Esophagus mucosa (tissue), 1 donor: ENCODE measurements at places on chromosomes 5 and 9. TPM values are rescaled to one million over a fixed set of nuclear protein-coding genes. Genes with fewer than 3 reads are reported as not detected.

The KIF24 gene
- 2.0 TPM for total RNA-seq

The COL23A1 gene
- total RNA-seq, result 0.32 TPM

The IFNA14 gene
- not detected for total RNA-seq

The FAM200C gene
- 0.76 TPM for total RNA-seq

The FGD3 gene
- 2.1 TPM for total RNA-seq

The INSYN2B gene
- not detected for total RNA-seq

The DOCK2 gene
- total RNA-seq, result 2.2 TPM

The PCDHA13 gene
- not detected for total RNA-seq

The MYMK gene
- not detected for total RNA-seq

The BTNL9 gene
- total RNA-seq, result 2.5 TPM

The BNC2 gene
- 3.7 TPM for total RNA-seq

The GLRA1 gene
- not detected for total RNA-seq

The OLFM1 gene
- total RNA-seq, result 4.9 TPM

The NR5A1 gene
- not detected for total RNA-seq

The ACTBL2 gene
- not detected for total RNA-seq

The SOX30 gene
- total RNA-seq, result not detected

The PDE8B gene
- total RNA-seq, result 0.12 TPM

The DCTN3 gene
- total RNA-seq, result 120 TPM

- ATAC-seq, result no peak
Measured at GRCh38 chr9:116390303-116391228, 237.0 kb downstream of the PAPPA start.

- peak; percentile 89 for ATAC-seq
Measured at GRCh38 chr9:134099123-134099761, 31.4 kb upstream of the BRD3 start.

- ATAC-seq, result no peak
Measured at GRCh38 chr9:78694974-78695373, 398.0 kb downstream of the PSAT1 start.

- ATAC-seq, result no peak
Measured at GRCh38 chr9:106918825-106919509, 56.0 kb downstream of the ZNF462 start.

- peak; percentile 82 for ATAC-seq
Measured at GRCh38 chr9:108696156-108696555, 159.6 kb downstream of the ACTL7B start.

DNA sequence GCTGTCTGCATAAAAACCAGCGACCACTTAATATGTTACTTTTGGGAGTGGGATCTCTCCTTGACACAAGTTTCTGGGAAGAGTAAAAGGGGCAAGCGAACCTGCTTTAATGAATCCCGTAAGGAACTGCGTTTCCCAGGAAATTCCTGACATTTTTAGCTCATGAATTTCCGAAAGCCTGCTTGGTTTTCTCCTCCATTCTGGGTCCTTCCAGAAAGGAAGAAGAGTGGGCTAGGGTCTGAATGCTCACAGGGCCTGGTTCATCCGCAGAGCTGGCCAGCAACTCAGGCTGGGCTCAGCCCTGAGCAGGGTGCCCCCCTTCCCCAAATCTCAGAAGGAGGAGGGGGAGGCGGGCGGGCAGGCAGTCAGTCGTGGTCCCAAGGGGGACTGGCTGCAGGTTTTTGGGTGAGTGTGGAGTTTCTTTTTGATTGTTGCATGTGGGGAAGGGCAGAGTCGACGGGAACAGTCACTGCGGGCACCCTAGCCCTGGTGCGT lies 1.2 kb upstream of the PURA start:
- no peak for ATAC-seq

GRCh38 chr5:88290801-88291200 lies 22.2 kb upstream of the TMEM161B start:
- no peak for ATAC-seq

- peak; percentile 36 for ATAC-seq
Measured at GRCh38 chr5:10701567-10702039, 59.4 kb downstream of the DAP start.

GRCh38 chr5:154308443-154309370 lies 118.2 kb downstream of the GALNT10 start:
- no peak for ATAC-seq

DNA sequence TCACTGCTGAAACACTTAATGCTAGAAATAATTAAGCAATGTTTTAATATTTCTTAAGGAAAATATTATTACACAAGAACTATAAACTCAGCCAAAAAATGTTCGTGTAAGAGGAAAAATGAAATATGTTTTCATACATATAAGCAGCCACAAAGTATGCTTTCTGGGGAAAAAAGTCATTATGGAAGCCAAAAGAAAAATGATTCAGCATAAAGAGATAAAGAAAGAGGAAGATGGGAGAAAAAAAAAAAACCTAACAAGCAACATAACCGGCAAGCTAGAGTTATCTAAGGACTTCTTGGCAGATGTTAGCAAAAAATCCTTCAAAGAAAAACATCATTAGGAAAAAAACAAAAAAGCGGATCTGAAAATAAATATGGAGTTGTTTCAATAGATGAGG lies 179.1 kb downstream of the MUSK start:
- no peak for ATAC-seq

GRCh38 chr5:50580506-50580905 lies 85.9 kb upstream of the PARP8 start:
- ATAC-seq, result no peak

DNA sequence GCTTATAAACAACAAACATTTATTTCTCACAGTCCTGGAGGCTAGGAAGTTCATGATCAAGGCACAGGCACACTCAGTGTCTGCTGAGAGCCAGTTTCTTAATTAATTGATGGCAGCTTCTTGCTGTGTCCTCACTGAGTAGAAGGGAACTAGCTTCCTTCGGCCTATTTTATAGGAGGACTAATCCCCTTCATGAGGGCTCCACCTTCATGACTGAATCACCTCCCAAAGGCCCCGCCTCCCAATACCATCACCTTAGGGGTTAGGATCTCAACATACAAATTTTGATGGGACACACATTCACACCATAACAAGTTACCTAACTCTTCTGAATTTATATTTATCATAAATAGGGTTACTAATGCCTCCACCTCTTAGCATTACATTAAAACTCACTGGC lies 129.8 kb downstream of the GNAQ start:
- ATAC-seq, result peak; percentile 41

- peak; percentile 35 for ATAC-seq
Measured at GRCh38 chr5:152542741-152543140, 137.7 kb upstream of the NMUR2 start.

- peak; percentile 79 for ATAC-seq
Measured at GRCh38 chr5:58107704-58108103, 352.2 kb downstream of the PLK2 start.

DNA sequence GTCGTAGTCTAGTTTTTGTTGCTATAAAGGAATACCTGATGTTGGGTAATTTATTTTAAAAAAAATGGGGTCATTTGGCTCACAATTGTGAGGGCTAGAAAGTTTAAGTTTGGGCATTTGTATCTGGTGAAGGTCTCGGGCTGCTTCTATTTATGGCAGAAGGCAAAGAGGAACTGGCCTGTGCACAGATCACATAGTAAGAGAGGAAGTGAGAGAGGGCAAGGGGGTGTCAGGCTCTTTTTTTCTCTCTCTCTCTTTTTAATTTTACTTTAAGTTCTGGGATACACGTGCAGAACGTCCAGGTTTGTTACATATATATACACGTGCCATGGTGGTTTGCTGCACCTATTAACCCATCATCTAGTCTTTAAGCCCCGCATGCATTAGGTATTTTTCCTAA lies 453.3 kb downstream of the DIRAS2 start:
- no peak for ATAC-seq

- ATAC-seq, result no peak
Measured at GRCh38 chr5:176362233-176362490, 598 bp upstream of the KIAA1191 start.

DNA sequence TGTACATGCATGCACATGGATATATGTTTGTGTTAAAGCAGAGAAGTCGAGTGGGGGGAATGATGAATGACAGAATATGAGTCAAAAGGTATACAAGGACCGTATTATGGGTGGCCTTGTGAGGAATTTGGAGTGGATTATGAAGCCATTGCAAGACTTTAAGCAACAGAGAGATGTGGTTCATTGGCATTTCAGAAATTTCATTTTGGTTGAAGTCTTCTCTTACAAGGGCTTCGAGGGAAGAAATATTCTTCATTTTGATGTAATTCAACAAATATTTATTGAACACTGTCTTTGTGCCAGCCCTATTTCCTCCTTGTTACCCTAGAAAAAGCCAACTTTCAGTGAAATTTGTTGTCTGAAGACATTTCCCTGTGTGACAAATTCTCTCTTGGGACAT lies 83.9 kb upstream of the SLCO6A1 start:
- no peak for ATAC-seq

- ATAC-seq, result no peak
Measured at GRCh38 chr5:178396796-178397720, 164.5 kb upstream of the PHYKPL start.

- peak; percentile 94 for ATAC-seq
Measured at GRCh38 chr9:131692612-131693562, 47.0 kb downstream of the RAPGEF1 start.

DNA sequence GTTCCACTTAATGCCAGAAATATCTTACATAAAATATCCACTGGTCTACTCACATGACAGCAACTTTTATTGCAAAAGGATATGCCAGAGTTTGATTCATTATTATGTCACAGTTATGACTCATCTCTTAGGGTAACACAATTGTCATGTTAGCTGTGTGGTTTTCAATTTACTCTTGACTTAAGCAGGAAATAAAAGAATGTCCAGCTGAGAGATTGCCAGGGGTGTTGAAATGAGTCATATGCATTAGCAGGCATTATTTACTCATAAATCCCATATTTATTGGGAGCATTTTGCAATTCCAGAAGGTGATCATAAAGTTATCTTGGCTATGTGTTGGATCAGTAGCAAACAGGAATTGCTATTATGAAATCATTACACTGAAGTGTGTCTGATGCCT lies 1164.6 kb upstream of the CDH18 start:
- peak; percentile 94 for ATAC-seq

DNA sequence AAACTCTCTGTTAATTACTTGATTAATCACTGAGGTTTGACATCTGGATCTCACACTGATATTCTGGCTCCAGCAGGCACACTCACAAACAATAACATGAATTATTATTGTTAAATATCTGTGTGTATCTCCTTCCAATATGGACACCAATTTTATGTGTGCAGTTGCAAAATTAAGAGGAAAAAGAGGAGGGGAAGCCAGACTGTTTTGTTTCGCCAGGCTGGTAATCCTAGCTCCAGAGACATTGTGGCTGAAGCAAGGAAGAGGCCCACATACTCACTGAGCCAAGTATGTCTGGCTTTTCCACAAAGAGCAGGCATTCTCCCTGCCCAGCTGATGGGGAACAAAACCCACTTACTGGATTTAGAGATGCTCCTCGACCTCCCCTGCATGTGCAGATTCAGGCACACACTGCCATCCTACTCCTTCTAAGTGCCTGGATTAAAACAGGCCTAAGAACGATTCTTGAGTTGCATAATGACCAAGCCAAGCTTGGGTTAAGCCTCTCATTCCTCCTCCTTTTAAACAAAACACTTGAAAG lies 181.9 kb downstream of the ESM1 start:
- no peak for ATAC-seq

DNA sequence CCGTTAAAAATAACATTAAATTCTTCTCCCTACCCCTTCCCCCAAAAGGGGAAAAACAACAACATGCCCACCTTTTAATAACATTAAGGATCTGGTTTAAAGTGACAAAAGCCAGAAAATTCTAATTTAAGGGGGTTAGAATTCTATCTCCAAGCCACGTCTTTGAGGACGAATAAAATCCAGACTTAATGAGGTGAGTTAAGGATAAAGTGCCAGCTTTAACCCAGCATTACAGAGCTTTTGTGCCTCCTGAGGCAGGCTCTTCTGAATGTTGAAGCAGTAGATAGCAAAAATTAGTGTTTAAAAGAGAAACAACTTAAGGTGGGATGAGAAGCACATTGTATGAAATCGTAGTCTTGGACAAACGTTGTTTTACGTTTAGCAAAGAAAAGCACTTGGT lies 329.0 kb upstream of the MPDZ start:
- no peak for ATAC-seq

DNA sequence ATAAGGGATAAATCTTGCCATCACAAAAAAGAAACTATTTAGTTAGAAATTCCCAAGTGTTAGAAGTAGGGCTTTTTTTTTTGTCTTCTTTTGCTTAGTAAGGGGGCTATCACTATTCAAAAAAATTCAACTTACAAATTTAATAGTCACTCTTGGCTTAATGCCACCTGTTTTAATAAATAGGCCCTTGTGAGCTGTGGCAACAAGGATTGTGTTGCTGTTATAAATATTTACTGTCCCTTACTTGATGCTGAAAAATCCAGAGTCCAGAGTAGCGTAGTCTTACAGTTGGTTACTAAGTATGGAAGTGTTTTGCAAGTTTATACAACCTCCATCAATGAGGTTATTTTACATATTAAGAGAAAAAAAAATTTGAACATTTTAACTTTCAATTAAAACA lies 21.4 kb upstream of the CEP78 start:
- ATAC-seq, result no peak

- ATAC-seq, result no peak
Measured at GRCh38 chr5:135011355-135012032, 22.5 kb downstream of the PITX1 start.

GRCh38 chr9:72154468-72155285 lies 5.4 kb downstream of the GDA start:
- ATAC-seq, result peak; percentile 69

DNA sequence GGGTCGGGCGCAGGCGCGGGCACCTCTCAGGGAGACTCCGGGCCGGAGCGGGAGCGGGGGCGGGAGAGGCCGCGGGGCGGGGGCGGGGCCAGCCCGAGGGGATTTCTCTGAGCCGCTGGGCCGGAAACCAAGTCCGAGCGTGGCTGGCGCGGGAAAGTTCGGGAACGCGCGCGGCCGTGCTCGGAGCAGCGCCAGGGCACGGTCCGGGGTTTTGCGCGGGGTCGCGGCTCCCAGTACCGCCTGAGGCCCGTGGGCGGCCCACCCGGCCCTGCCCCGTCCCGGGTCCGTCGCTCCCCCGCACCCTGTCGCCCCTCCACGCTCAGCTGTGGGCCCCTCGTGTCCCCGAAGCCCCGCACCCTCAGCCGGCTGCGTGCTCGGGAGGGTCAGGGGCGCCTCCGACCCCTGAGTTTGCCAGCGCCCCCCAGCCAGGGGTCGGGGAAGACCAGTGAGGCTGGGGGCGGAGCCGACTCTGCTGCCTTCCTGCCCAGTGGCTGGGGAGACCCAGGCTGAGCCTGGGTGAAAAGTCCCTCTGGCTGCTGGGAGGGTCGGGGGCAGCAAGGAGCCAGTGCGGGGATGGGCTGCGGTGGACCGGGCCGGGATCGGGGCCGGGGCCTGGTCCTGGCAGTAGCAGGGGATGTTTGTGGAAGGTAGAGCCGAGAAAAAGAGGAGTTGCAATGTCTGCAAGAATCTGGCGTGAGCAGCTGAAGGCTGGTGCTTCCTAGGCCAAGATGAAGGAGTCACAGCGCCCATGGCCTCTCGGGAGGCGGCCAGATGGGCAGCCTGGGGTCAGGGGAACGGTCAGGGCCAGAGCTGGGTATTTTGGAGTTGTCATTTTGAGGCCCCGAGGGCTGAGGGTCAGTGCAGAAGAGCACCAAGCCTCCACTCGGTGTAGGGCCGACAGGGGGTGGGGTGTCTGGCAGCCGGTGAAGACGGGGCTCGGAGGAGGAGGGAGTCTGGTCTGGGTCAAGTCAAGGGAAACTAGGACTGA lies 588 bp downstream of the TRAF2 start:
- no peak for ATAC-seq

- ATAC-seq, result no peak
Measured at GRCh38 chr9:117293206-117294114, 121.4 kb downstream of the ASTN2 start.

GRCh38 chr5:7881816-7882215 lies 12.9 kb downstream of the MTRR start:
- no peak for ATAC-seq
